NCI-H774 (cell line): ENCODE measurements at places on chromosomes 12 and 14.
A peak's percentile ranks its signal among the peaks of the same experiment; 100 is the strongest.

- DNase-seq, result no peak
Observed at GRCh38 chr12:118023301-118023860, 6.9 kb downstream of the RFC5 start.

DNA sequence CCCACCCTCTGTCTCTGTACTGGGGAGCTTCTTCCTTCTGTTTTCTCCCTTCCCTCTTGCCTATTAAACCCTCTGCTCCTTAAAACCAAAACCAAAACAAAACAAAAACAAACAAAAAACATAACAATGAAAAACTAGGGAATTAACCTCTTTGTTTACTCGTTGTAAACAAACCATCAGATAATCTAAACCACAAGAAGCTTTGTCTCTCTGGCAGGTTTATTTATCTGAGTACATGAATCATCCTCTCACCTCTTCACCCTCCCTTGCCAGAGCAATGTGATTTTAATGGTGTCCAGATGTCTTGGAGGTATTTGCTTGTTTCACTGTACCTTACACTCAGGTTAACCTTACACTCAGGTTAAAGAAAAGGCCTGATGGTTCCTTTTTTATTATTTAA lies 66.1 kb downstream of the DYRK2 start:
- peak; percentile 51 for DNase-seq

GRCh38 chr12:58026897-58027891 lies 85.8 kb downstream of the ATP23 start:
- DNase-seq, result no peak

- no peak for DNase-seq
Observed at GRCh38 chr14:24366413-24366720, 1.6 kb upstream of the NFATC4 start.

DNA sequence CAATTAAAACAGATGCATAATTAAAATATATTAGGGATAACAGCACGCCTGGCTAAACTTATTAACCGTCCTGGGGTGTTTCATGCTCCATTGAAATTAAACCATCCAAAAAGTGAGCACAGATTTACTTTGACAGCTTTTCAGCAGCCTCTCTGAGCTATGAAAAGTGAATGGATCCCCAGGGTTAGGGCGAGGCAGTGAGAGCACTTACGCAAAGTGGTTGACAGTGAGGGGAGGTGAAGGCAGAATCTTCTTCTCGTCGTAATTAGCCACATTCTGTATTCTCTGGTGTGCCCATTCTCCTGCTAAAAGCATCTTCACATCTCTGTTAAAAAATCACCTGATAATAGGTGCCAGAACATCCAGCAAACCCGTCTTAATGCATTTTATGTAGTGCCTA lies 1.9 kb downstream of the TMTC2 start:
- DNase-seq, result no peak

GRCh38 chr14:90643982-90644670 lies 172.1 kb downstream of the TTC7B start:
- DNase-seq, result no peak

DNA sequence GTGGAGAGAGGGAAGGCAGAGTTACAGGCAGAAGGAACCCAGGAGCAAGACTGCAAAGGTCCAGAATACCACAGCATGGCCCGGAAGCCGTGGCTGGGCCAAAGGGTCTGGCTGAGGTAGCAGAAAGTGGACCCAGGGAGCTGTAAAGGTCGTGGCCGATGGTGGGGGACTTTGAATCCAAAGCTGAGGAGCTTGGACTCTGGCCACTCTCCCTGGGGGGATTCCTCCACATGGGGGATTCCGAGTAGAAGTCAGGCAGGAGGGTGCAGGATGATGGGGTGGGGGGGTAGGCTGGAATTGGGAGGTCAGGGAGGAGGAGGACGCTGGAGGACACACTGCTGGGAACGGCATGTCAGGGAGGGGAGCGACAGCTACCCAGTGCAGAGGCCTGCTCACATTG lies 125.2 kb downstream of the GCH1 start:
- DNase-seq, result no peak

GRCh38 chr14:50533241-50533705 lies 904 bp upstream of the MAP4K5 start:
- DNase-seq, result no peak

DNA sequence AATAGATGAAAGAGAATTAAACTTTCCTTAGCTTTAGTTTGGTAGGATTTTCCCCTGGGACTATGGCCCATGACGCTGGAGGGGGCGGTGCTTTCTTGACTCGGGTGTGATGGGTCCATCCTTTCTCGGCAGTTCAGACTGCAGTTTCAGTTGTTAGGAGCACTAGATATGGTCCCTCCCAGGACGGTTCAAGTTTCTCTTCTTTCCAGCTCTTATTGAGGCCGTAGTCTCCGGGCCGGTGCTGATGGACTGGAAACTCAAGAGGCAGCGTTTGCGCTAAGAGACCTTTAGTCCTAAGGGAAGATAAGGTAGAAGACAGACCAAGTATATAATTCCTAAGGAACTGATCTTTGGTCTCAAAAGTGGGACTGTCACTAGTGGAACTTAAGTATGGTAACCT lies 111.2 kb downstream of the RIN3 start:
- no peak for DNase-seq

GRCh38 chr12:62813031-62813829 lies 121.7 kb downstream of the PPM1H start:
- DNase-seq, result no peak

DNA sequence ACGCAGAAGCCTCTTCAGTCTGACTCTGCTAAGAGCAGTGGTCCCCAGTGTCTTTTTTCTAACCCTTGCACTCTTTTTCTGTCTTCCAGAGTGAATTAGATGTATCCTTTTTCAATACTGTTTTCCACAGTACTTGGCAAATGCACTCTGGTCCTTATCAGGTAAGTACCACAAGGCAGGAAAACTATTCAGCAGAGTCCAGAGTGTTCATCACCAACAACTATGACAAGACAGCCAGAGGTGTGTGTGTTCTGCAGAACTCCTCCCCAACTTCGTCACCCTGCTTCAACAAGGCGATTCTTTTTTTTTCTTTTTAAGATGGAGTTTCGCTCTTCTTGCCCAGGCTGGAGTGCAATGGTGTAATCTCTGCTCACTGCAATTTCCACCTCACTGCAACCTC lies 54.3 kb upstream of the STRN3 start:
- no peak for DNase-seq

DNA sequence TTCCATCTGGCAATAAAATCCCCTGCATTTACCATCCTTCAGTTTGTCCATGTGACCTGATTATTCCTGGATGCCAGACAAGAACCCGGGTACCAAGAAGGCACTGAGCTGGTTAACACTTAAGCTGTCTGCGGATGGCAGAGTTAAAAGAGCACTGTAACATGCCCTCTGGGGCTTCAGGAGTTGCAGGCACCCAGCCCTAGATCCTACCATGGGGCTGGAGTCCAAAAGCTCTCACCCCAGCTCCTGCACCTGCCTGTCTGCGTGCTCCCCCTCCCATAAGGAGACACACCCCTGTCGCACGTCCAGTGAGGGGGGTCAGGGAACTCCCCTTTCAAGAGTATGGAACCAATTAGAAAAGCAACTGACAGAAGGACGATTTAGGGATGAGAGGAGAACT lies 14.6 kb upstream of the FBXO34 start:
- DNase-seq, result no peak

- no peak for DNase-seq
Observed at GRCh38 chr12:26271024-26271423, 75.7 kb downstream of the SSPN start.

DNA sequence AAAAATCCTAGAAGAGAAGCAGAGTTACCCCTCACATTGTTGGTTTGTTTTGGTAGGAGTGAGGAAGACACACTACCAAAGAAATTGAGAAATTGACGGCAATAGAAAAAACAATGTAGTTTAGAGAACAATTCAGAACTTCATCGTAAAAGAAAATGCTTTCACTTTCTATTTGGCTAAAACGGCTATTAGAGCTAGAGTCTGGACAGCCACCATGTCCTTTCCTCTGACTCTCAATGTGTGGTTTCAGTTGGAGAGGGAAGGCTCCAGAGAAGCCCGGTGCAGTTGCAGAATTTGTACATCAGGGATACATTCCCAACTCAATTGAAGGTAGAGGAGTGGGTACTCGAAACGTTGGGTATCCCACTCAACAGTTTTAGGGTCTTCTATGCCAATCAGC lies 535.3 kb downstream of the GALC start:
- DNase-seq, result peak; percentile 30

DNA sequence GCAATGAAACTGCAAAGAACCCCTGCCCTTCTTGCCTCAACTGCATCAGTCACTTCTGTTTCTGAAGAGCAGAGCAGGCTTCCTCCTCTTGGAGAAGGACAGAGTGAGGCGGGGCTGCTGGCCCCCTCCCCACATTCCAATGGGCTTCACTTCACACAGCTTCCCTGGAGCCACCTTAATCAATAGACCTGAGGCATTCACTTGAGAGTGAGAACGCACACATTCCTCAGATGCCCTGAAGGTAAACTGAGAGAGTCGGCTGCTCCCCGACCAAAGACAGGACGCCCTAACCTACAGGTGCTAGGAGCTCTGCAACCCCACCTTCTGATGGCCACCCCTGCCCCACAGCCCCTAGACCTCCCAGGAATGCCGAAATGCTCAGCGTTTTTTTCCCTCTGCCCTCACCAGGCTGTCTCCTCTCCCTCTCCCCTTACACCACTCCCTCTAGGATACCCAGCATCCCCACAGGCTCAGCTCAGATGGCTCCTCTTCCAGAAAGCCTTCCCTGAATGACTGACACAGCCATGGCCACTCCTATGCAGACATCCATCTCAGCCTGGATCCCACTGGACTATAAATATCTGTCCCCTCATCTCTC lies 31.1 kb downstream of the SYNE3 start:
- DNase-seq, result no peak

- DNase-seq, result no peak
Observed at GRCh38 chr14:30517737-30518136, 41.2 kb upstream of the G2E3 start.

- no peak for DNase-seq
Observed at GRCh38 chr14:93018366-93018765, 95.4 kb downstream of the CHGA start.

DNA sequence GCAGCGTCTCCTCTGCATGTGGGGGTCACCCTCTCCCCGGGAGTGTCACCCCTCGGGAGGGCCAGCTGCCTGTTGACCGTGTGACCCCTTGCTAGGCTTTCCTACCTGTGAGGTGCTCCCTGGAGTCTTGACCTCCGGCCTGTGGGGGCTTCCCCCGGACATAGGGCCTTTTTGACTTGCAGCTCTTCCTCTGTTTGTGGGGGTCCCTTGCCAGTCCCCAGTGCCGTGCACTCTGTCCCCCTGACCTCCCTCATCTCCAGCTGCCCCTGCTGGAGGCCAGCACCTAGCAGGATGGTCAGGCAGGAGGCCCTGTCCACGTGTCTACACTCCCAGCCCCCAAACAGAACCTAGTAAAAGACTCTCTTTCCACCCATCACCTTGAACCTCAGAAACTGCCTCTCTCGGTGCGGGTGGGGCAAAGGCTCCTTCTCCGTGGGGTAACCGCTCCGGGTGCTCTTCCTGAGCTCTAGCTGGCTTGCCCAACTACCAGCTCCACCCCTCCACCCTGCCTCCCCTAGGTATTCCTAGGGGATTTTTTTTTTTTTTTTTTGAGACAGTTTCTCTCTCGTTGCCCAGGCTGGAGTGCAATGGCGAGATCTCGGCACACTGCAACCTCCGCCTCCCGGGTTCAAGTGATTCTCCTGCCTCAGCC lies 810 bp downstream of the AACS start:
- no peak for DNase-seq

DNA sequence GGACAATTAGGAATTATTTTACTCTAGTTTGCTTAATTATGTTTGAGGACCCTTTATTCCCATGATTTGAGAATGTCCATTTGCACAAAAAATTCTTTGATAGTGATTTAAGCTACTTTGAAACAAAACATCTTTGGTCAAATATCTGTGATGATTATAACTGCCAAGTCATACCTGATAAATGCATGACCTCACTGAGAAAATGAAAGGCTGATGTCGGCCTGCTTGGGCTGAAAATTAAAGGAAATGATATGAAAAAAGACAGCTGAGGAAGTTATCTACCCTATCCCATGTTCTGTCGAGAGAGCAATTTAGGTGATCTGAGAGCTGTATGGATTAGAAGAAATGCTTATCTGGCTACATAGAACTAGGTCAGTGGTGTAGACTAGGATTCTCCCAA lies 43.6 kb downstream of the ATL1 start:
- no peak for DNase-seq

- DNase-seq, result peak; percentile 79
Observed at GRCh38 chr12:58833853-58834252, 86.5 kb downstream of the LRIG3 start.

- DNase-seq, result no peak
Observed at GRCh38 chr14:86193756-86194155, 663.8 kb downstream of the FLRT2 start.

GRCh38 chr12:31742891-31743290 lies 14.1 kb upstream of the AMN1 start:
- DNase-seq, result no peak

GRCh38 chr14:50233166-50233950 lies 2.0 kb upstream of the SOS2 start:
- DNase-seq, result no peak

- no peak for DNase-seq
Observed at GRCh38 chr14:23173031-23173430, 10.4 kb downstream of the SLC7A8 start.

DNA sequence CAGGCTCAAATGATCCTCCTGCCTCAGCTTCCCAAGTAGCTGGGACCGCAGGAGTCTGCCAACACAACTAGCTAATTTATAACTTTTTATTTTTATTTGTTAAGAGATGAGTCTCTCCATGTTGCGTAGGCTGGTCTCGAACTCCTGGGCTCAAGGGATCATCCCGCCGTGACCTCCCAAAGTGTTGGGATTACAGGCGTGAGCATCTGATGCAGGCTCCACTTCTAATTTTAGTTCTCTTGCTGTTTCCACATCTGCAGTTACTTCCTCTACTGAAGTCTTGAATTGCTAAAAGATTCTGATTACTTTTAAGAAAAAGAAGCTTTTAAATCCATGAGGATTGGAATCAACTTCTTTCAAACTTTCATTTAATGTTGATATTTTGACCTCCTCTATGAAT lies 13.4 kb upstream of the SNX6 start:
- no peak for DNase-seq

GRCh38 chr14:99737451-99737951 lies 53.4 kb downstream of the CYP46A1 start:
- no peak for DNase-seq

GRCh38 chr14:68374682-68375081 lies 418.2 kb downstream of the ZFP36L1 start:
- DNase-seq, result no peak

DNA sequence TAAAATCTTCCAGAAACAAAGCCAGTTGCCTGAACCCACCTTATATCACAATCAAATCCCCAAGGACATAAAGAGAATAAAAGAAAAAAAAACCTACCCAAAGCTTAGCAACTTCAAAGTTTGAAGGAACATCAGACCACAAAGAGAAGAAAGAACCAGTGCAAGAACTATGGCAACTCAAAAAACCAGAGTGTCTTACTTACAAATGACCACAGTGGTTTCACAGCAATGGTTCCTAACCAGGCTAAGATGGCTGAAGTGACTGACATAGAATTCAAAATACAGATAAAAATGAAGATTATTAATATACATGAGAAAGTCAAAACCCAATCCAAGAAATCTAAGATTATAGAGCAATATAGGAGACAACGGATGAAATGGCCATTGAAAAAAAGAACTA lies 56.7 kb downstream of the APOBEC1 start:
- no peak for DNase-seq
